ENCODE measurements at places on chromosomes 5 and 9. TPM values are rescaled to one million over a fixed set of nuclear protein-coding genes. Genes with fewer than 3 reads are reported as not detected.

Gene COL15A1
- 0.06 TPM for total RNA-seq

Gene ZDHHC11B
- 0.29 TPM for total RNA-seq

Gene FOXD4L6
- total RNA-seq, result not detected

Gene SLC22A4
- 0.75 TPM for total RNA-seq

Gene PNPLA7
- under 0.01 TPM for total RNA-seq

Gene RPS23
- total RNA-seq, result 4,820 TPM

Gene RLN2
- total RNA-seq, result 6.0 TPM

Gene C9orf50
- not detected for total RNA-seq

Gene PHF2
- 16.2 TPM for total RNA-seq

Gene MRPL36
- total RNA-seq, result 57.9 TPM

Gene HTR4
- not detected for total RNA-seq

Gene SLC6A18
- total RNA-seq, result not detected

Gene PCDHA9
- not detected for total RNA-seq

Gene SURF2
- 27.6 TPM for total RNA-seq

Gene TNFSF8
- not detected for total RNA-seq

- no peak for DNase-seq
These were observed 44.9 kb upstream of the MYO10 start for GRCh38 chr5:16980983-16981382.

DNA sequence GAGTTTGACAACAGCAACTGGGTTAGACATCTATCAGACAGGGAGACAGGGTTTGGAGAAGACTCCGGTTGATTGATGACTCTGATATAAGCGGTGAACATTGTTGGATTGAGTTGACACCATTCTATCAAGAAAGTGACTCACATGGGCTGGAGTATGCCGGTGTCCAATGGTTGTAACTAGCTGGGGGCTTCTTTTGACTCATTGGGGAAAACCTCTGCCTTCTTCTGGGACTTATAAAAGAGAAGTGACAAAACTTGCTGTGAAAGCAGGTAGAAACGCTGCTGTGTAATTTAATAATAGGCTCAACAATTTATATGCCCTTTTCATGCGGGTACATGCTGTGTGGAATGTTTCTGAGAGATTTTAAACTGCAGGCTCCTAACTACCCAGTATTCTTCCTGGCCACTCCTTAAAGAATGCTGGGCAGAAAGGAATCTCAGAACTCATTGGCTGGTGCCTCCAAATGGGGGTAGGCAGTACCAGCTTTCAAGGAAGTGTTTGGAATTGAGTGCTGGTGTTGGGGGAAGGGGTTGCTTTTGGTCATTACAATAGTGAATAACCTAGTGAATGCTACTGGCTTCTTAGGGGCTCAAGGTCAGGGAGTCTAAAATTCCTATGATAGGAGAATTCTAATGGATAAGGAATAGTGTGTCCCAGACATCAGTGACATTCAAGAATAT lies 43.9 kb downstream of the FYB1 start:
- DNase-seq, result no peak

DNA sequence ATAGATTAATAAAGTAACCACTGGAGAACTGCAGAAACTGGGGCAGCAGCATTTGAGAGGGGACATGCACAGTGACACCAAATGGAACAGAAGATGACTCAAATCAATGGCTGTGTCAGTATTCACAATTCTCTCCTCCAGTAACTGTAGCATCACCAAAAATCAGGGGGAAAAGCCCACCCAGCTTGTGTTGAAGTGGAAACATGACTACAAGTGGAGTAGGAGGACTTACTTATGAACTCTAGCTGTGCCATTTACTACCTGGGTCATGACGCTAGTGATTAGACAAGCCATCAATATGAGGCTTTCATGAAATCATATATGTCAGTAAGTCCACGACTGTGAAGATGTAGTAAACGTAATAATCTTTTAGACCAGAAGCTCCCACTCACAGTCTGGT lies 199.8 kb upstream of the PTGER4 start:
- no peak for DNase-seq

DNA sequence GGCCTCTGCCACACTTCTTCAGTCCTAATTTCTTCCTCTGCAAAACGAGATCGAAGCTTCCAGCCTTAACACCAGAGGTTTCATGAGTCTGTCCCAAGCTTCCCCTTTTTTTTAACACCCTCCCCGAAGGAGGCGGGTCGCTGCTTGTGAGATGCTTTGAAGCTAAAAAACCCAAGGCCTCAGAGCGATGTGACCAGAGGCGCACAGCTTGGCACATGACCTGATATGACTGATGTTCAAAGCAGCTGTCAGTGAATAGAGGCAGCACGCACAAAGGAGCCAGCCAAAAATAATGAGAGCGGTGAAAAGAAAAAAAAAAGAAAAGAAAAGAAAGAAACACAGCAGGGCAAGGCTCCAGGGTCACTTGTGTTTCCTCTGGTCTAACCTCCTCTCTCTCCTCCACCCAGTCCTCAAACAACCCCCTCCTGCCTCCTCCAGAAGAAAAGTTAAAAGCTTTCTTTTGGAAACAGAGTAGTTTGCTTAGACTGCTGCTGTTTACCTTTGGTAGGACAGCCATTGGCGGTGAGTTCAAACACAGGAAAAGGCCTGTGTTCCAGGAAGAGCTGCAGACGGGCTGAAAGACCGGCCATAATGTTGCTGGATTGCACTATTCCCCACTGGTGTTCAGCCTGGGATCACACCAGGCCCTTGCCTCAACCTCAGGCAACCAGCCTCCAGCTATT lies 10.9 kb upstream of the ZNF366 start:
- DNase-seq, result no peak

GRCh38 chr5:54900984-54901725 lies 84.2 kb downstream of the ESM1 start:
- peak; percentile 85 for DNase-seq

DNA sequence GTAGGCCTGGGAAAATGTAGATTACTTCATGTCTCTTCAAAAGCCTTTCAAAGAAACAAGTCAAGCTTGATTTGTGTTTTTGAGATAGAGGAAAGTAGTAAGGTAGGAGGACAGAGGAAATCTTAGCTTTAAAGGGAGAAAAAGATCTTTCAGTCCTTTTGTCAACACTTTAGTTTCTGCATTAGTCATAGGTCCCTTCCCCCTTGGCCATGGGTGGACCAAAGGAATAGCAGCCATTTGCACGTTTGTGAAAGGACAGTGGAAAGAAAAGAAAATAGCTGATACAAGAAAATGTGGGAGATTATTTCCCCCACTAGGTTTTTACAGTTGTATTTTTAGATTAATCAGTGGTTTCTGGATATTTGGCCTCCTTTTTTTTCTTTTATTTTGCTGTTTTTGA lies 121.9 kb upstream of the GRHPR start:
- no peak for DNase-seq

DNA sequence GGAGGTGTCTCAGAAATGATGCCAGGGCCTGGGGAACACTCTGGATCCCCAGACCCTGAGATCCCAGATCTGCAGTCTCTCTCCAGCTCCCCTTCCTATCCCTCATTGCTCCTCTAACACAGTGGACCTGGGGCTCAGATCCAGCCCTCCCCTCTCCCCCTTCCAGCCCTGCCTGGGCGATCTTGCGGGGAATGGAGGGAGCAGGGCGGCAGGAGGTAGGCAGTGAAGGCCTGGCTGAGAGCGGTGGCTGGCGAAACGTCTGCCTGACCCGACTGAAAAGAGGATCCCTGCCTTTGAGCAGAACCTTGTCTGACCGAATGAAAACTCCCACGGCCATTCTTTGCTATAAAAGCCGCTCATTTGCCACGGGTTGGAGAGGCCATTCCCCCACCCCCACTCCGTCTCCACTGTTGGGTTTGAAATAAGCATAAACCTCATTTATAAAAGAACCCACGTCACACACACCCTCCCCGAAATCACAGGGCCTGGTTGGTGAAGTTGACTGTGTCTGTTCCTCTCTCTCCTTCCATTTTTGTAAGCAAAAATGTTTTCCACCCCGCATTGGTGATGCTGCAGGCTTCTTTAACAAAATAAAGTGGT lies 8.8 kb downstream of the MSX2 start:
- DNase-seq, result no peak

GRCh38 chr5:124745928-124746915 lies at the start of gene ZNF608:
Gene ZNF608, minus strand, starts transcription at chr5:124746639. Its CDS starts 1,650 bp downstream, at chr5:124744989.
- peak; percentile 67 for DNase-seq

DNA sequence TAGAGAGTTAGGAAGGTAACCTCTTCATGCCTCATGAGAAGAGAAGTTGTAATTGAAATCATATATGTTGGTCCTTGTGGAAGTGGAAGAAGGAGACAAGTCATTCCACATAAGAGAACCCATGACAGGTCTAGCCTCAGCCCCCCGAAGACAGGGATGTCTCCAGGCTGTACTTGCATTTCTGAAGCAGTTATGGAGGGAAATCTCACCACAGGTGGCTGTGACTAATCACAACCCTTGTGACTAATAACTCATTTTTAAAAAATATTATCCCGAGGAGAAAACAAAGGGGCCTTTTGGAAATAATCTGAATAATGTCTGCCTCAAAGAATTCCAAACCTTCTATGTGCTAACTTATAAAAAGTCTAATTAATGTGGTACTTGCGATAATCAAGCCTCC lies 262.1 kb upstream of the RPS23 start:
- DNase-seq, result no peak

GRCh38 chr5:123914333-123914732 lies 402.4 kb downstream of the CSNK1G3 start:
- no peak for DNase-seq

GRCh38 chr5:172109749-172110148 lies 78.3 kb downstream of the STK10 start:
- DNase-seq, result no peak

DNA sequence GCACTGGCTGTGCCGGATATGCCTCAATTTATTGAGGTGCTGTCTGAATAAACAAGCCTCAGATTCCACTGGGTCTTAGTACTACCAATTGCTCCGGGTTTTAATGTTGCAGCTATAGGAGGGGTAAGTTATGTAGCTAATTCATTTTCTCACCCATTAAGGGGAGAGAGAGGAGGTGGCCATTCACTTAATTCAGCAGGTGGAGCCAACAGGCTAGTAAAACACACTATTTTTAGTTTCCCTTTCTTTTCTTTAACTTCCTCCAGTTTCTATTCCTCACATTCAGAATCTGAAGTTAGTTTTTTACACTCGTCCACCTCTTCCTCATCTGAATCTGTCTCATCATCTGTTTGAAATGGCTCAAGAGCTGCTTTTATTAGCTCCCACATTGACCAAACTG lies 105.6 kb upstream of the CDH10 start:
- DNase-seq, result no peak

DNA sequence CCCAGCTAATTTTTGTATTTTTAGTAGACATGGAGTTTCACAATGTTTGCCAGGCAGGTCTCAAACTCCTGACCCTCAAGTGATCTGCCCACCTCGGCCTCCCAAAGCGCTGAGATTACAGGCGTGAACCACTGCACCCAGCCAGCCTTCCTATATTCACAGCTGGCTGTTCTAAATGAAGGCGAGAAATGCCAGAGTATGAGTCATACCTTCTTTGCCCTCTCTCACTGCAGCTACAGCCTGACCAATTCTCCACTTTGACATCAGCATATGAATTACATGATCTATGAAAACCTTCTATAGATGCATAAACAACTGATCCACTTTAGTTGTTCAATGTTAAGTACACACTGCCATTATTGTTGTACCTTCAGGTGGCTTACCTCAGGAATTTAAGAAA lies 14.5 kb downstream of the APTX start:
- DNase-seq, result no peak

GRCh38 chr9:90847971-90848370 lies 46.4 kb downstream of the SYK start:
- no peak for DNase-seq

DNA sequence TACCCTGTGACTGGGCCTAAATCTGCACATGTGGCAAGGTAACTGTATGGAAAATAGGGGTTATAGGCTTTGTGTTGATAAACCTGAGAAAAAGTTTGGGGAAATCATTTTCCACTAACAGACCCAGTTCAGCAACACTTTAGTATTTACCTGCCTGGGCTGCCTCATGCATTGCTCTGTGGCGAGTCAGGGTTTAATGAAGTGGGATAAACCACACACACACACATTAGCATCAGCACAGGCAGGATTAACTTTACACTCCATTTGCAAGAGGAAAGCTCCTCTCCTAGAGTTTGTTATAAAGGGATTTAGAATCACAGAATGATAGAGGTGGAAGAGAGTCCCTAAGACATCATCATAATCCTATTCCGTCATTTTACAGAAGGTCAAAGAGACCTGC lies 20.0 kb upstream of the ZCCHC7 start:
- peak; percentile 39 for DNase-seq

DNA sequence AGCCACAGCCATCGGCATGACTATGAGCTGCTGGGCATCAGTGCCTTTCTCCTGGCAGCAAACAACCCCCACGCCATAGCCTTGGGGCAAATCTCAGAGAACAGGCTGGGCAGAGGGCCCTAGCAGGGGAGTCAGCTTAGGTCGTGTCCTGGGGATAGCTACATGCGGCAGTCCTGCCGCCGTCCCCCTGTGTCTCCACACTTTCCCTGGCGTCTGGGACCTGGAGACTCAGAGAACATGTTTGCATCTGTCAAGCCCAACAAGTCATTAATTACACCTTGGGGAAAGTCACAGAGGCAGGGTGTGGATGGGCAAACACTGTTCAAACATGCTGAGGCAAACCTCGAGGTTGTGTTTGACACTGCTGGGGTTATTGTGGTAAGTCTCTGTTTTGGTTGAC lies 123.6 kb downstream of the C5orf15 start:
- DNase-seq, result no peak

GRCh38 chr9:3049636-3050035 lies 205.7 kb upstream of the PUM3 start:
- DNase-seq, result no peak

DNA sequence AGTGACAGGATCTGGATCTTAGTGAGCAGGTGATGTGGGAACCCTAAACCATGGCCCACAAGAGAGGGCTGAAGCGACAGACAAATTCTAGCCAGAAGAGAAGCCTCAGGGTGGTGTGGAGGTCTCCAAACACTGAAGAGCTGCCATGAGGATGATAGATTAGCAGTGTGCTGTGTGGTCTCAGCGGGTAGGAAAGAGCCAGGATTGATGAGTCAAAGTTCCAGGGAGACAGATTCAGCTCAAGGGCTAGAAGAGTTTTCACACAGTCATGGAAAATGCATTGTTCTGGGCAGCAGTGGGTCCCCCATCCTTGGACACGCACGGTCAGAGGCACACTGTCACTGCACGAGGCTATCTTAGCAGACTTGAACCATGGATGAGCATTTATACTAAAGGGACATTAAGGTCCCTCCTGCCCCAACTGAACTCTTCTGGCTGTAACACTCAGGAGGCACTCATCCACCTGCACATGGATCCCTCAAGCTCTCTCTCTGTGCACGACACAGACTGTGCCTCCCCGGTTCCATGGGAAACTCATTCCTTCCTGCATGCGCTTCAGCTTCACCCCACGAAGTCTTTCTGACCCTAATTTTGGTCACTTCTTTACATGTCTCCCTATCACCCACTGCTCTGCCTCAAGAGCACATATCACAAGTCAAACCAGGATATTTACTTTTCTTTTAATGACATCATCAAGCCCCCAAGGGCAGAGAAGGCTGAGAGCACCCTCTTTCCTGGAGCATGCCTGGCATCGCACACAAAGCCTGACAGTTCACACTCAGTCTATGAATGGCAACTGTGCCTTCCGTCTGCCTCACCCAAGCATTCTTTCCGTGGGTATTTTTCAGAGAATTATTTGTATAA lies 84.8 kb downstream of the TLE1 start:
- no peak for DNase-seq

GRCh38 chr9:124442379-124442778 lies 7.9 kb upstream of the ADGRD2 start:
- DNase-seq, result no peak

GRCh38 chr9:71637375-71637774 lies 130.9 kb downstream of the CEMIP2 start:
- no peak for DNase-seq

- peak; percentile 31 for DNase-seq
These were observed 123.1 kb downstream of the RXRA start for GRCh38 chr9:134449180-134449916.

- no peak for DNase-seq
These were observed 356.8 kb downstream of the ADGRV1 start for GRCh38 chr5:90915393-90915792.
